WERI-Rb-1 (cell line): ENCODE measurements at places on chromosomes 2 and 18.

DNA sequence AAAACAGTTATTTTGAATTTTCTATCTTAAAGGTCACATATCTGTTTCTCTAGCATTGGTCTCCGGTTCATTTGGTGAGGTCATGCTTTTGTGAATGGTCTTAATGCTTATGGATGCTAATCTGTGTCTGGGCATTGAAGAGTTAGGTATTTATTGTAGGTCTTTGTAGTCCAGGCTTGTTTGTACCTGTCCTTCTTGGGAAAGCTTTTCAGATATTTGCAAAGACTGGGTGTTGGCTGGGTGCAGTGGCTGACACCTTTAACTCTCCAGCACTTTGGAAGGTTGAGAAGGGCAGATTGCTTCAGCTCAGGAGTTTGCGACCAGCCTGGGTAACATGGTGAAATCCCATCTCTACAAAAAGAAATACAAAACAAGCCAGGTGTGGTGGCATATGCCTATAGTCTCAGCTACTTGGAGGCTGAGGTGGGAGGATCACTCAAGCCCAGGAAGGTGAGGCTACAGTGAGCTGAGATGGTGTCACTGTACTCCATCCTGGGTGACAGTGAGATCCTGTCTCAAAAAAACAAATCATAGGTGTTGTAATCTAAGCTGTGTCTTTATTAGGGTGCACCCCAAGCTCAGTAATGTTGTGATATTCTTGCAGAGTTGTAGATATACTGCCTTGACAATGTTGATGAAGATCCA is 82.3 kb downstream of the FAM117B start:
- DNase-seq: no peak

DNA sequence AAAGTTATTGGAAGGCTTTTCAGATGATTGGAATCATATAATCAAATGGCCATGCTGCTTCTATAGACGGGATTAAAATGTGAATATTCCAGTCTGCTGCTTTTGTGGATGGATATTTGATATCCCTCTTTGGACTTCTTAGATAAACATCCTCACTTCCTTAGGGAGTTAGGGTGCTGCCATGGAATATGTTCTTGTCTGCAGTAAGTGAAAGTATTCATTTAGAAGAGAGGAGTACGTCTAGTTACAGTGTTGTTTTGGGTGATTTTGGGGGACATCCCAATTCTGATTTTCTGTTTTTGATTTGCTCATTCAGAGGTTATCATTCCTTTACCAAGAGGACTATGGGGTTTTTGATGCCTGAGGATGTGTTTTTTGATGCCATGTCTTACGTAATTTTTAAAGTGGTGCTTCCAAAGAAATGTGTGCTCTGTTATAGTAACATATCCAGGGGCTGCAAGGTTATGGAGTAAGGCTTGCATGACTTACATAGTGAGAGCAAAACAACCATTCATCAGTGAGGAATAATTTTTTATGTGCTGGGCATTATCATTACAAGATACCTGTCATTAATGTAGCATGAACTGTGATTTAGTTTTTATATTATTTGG is 33.6 kb downstream of the ASXL3 start:
- DNase-seq: no peak

- peak; percentile 58 for DNase-seq
Observed at GRCh38 chr2:230762317-230762896, 49.8 kb downstream of the CAB39 start.

DNA sequence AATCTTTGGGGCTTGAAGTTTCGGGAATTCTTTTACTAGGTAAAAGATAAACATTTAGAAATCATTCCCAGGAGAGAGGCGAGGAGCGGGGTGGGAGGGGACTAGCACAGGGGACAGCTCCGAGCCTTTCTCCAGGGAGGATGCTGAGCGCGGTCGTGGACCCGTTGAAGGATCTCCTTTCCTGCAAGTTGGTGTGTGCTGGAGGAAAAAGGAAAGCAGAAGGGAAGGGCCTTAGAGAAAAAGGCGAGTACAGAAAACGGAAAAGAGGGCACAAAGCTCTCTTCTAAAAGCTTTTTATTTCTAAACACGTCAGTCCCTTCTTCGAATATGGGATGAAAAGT is 640 bp downstream of the SLC39A6 start:
- DNase-seq: no peak

GRCh38 chr2:165725421-165725820 is 68.6 kb downstream of the GALNT3 start:
- DNase-seq: no peak

DNA sequence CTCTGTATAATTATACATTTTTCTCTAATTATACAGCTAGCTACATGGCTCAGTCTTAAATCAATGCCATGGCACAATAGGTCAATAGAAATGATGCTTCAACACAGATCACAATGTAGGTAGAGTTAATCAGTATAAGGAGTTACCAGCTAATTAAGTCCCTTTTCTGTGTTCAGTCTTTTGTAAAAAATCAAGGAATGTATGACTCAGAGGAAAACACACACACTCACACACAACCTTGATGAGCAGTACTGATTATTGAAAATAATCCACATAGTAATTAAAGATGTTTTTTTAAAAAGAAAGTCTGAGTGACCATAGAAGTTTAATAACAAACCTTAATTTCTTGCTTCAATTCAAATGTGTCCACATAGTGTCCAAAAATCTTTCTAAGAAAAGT is 691.3 kb downstream of the LRP1B start:
- DNase-seq: no peak

GRCh38 chr18:52700116-52700515 is 360.1 kb downstream of the DCC start:
- no peak for DNase-seq

- DNase-seq: no peak
Observed at GRCh38 chr2:162244541-162245031, 1.3 kb upstream of the FAP start.

DNA sequence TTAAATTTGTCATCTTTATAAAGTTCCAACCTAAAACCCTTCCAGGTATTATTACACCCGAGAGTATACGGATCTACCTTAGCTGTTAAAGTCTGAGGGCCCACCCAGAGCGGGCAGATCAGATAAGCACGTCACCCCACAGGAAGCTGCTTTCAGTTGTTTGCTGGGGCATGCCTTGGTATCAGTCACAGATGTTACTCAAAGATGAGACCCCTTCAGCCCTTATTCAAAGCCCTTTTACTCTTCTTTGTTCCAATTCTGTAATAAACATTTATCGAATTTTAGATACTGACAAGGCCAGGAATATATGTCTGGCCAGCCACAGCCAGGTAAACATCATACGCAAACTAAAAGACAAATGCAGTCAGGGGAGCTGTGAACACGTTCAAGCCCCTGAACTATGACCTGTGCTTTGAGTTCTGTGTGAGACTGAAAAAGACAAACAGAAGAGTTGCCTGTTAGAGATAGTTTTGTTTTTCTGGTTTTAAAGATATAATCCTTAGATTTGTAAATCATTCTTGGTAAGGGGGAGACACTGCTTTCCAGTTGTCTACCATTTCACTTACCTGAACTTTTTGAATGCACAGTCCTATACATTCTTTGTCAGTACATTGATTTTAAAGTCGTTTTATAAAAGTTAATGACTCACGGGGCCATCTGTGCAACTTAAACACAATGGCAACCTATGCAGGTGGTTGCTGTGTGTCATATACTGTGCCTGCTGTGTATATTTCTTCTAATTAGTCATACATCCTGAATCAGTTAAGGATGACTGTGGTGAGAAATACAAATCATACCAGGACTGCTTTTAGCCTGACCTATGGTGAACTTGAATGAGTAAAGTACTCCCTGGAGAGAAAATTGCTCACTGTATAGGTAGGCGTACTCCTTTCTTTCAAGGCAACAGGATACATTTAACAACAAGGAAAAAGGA is 100.5 kb upstream of the ITPRID2 start:
- no peak for DNase-seq

DNA sequence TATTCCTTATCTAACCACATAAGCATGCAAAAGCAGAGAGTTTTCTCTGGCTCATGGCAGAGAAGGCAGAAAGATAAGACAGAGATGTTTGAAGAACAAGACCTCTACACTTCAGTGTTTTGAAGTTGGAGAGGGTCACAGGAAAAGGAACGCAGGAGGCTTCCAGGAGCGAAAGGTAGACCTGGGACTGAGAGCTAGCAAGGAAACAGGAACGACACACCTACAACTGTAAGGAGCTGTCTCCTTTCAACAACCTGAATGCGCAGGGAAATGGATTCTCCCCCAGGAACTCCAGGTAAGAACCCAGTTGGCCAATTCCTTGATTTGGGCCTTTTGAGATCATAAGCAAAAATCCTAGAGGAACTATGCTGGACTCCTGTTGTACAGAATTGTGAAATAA is 746.6 kb upstream of the DDX18 start:
- no peak for DNase-seq

- no peak for DNase-seq
Observed at GRCh38 chr2:226139759-226140158, 659.9 kb downstream of the IRS1 start.

DNA sequence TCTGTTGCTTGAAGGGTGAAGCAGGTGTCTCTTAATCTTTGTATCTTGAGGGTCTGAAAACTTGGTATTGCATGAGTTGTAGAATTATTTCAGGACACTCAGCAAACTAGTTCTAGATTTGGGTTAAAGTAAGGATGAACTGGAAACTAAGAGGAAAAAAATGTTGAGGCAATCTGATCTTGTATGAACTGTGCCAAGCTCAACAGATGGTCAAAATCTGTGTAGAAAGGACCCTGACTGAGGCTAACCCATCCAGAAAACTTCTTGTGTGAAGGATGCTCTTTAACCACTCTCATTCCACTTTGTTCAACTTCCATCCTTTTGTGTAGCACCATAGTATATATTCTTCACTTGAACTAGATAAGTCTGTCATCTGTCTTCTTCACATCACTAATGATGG is 861.7 kb downstream of the SLC4A3 start:
- no peak for DNase-seq

DNA sequence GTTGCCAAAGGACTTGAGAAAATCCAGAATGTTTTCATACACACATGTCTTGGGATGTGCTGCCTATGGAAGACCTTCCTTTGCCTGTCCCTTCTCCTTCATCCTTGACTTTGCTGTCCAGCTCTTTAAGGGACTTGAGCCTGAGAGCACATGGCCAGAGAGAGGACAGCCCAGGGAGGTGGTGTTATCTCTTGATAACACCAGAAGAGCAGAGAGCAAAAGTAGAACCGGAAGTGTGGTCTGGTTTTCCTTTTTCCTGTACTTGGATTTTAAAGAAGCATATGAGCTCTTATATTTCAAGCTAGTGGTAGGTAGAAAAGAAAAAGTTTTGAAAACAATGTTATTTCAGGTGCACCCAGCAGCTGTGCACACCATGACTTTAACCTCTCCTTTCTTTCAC is 94.1 kb upstream of the ZNF532 start:
- DNase-seq: no peak

DNA sequence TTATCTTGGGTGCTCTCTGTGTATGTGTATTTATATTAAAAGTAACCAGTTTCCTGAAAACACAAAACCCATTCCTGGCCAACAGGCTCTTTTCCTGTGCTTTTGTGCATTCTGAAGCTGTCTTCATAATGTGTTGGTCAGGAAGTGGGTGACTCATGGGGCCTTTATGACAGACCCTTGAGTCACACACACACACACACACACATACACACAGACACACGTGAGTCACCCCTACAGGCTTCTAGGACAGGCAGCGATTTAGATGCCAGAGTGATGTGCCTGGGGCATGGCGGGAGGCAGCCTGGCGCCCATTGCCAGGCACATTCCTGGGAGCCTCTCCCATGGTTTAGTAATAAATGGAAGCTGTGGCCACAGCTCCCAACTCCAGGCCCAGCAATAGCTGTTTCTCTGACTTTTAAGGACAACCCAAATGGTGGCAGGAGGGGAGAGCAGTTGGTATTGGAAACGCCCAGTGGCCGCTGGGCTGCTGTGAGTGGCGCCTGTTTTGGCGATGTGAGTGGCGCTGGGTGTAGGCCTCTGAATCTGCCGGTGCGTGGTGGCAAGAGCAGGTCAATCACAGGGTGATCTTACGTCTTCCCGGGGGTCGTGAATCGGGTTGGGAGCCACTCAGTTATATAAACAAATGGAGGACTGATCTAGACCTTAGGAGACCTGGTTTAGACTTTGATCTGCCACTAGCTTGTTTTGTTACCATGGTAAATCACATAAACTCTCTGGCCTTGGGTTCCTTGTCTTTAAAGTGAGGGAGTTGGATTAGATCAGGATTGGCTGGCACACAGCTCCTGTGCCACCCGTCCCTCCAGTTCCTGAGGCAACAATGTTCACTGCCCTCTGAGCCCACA is 150.7 kb upstream of the DLX2 start:
- DNase-seq: no peak

DNA sequence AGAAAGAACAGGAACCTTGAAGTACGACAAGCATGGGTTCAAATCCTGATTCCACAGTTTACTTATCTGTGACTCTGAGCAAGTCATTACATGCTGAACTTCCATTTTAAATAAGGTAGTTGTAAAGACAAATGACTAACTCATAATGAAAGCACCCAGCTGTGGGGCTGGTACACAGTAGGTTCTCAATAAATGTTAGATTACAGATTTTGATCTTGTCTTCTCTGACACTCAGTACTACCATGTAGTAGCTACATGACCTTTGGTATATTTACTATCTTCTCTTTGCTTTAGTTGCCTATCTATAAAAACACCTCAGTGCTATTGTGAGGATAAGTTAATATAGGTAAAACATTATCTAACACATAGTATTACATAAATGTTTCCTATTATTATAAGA is 3.2 kb downstream of the TRAK2 start:
- no peak for DNase-seq

- DNase-seq: no peak
Observed at GRCh38 chr2:217192366-217192765, 332.5 kb upstream of the TNP1 start.

- no peak for DNase-seq
Observed at GRCh38 chr2:134581877-134582546, 136.8 kb downstream of the TMEM163 start.

DNA sequence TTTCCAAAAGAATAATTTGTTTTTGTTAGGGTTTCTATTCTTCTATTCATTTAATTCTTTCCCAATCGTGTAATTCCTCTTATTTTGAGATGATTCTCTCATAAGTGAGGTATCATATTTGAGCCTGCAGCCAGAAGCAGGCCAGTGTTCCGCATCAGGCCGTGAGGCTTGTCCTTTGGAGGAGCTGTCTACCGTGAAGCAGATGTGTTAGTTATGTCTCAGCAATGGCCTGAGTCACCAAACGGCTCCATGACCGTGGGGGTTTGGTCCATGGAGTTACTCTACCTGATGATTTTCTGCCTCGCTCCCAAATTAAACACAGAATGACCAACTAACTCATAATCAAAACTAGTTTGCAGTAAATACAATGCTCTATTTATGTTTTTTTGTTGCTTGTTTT is 64.2 kb upstream of the TMEM87B start:
- DNase-seq: no peak

DNA sequence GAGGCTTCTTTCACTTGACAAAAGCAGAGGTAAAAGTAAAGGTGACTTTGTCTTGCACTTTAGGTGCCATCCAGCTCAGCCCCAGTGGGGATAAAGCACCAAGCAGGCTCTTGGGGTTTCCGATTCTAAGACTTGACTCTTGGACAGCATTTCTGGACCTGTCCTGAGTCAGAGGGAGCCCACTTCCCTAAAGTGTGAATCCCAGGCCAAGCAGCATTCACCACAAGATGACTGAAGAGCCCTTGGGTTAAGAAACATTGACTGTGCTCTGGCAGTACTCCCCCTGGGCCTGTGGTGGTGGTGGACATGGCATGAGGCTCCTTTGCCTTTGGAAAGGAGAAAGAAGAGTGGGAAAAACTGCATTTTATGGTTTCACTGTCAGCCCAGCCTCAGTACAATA is 638.0 kb upstream of the VRK2 start:
- no peak for DNase-seq
